CD4-positive, CD25-positive, alpha-beta regulatory T cell (primary cell): ENCODE measurements at places on chromosomes 6 and 20. TPM values are rescaled to one million over a fixed set of nuclear protein-coding genes. Genes with fewer than 3 reads are reported as not detected.

DNA sequence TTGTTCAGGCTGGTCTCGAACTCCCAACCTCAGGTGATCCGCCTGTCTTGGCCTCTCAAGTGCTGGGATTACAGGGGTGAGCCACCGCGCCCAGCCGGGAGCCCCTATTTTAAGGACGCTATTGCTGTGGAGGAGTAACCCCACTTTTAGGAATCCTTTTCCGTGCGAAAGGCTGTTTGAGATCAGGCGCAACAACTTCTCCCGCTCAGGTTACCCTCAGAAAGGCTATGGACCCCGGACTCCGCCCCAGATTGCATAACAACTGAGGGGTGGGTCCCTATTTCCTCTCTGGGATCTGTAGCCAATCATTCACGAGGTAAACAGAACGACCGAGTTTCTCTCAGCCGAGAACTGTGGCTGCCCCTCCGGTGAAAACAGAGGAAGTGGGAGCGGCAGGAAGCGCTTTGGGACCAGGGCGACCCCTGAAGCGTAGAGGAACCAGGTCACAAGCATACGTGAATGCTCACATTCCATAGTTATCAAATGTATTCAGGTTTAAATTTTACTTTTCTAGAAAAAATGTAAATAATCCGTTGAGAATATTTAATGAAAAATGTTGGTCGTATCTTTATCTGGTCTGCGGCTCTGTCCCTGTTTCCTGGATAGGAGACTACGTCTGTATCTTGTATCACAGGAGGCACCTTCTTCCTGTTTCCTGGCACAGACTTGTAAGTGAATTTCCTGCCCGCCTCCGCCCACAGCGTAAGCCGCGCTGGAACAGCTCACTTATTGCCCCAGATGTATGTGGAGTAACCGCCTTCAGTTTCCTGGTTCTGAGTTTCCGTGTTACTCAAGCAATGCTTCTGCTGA, 26.8 kb downstream of the HLA-E start:
- H3K4me3 ChIP-seq: peak overlapping the region; percentile 80
- peaks cover 34% of the 10 kb centered on the region for H3K4me1 ChIP-seq
- no peaks in the 10 kb centered on the region for H3K27me3 ChIP-seq
- DNase-seq: peak; percentile 84
- peak overlapping the region; percentile 97 for H3K27ac ChIP-seq

- H3K4me3 ChIP-seq: no peak overlapping the region
- H3K4me1 ChIP-seq: no peaks in the 10 kb centered on the region
- H3K27me3 ChIP-seq: peaks cover 7% of the 10 kb centered on the region
- no peak for DNase-seq
- H3K27ac ChIP-seq: no peak overlapping the region
These were observed 1.9 kb upstream of the NKAIN4 start for GRCh38 chr20:63255931-63256704.

HCK gene
- not detected for total RNA-seq

- H3K27me3 ChIP-seq: no peaks in the 10 kb centered on the region
- H3K4me3 ChIP-seq: no peak overlapping the region
- H3K36me3 ChIP-seq: no peaks in the 10 kb centered on the region
- H3K4me1 ChIP-seq: no peaks in the 10 kb centered on the region
- DNase-seq: no peak
These were observed 33.5 kb downstream of the PLG start for GRCh38 chr6:160735523-160735922.

C6orf163 gene
- 2.1 TPM for total RNA-seq

- no peak for DNase-seq
- no peaks in the 10 kb centered on the region for H3K36me3 ChIP-seq
- H3K4me1 ChIP-seq: no peaks in the 10 kb centered on the region
- H3K27ac ChIP-seq: no peak overlapping the region
- no peak overlapping the region for H3K4me3 ChIP-seq
These were observed 5.9 kb downstream of the TGM6 start for GRCh38 chr20:2386516-2387179.

GRCh38 chr6:17291778-17292177, 10.6 kb downstream of the RBM24 start:
- H3K4me1 ChIP-seq: no peaks in the 10 kb centered on the region
- no peak overlapping the region for H3K4me3 ChIP-seq
- no peaks in the 10 kb centered on the region for H3K36me3 ChIP-seq
- H3K27ac ChIP-seq: no peak overlapping the region

DNA sequence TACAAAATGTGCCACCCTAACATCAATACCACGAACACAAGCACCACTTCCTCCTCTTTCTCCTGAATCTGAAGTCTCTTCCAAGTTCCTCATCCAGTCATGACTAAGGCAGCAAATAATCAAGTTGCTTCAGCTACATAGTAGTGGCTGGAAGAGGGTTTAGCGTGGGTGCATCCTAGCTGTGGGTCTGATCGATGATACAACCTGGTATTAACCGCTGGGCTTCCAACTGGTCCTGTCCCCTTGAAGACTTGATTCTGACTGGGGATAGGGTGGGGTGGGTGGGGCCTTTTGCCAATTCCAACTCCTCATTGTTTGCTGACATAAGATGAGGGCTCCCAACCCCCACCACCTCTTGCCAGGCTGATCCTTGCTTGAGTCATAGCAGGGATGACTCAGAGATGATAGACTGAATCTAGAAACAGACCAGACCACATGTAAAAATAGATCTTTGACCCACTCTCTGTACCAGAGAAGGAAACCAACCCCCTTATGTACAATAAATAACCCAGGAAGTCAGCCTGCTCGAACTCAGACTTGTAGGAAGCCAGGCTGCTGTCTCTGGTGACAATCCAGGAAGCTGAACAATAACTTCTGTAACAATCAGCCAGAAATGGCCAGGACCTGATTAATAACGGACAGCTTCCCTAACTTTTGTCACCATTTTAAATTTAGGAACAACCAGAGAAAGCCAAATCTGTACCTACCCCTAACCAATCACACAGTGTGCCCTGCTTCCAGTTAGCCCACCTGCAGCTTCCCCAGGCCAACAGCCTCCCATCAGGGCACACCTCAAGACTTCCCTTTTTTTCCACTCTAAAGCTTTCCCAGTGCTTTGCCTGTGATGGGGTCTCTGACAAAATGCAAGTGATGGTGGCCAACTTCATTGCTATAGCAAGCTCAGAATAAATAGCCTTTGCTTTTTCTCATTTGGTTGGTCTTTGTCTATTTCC, 68.9 kb upstream of the FAM184A start:
- H3K4me3 ChIP-seq: no peak overlapping the region
- no peak overlapping the region for H3K27ac ChIP-seq
- no peak for DNase-seq
- H3K4me1 ChIP-seq: peaks cover 10% of the 10 kb centered on the region
- H3K27me3 ChIP-seq: no peaks in the 10 kb centered on the region

CTAGE9 gene
- total RNA-seq: not detected

MDFI gene
- total RNA-seq: not detected

KPNA5 gene
- 28.4 TPM for total RNA-seq

CITED2 gene
- total RNA-seq: 151 TPM

SIRPD gene
- not detected for total RNA-seq

DNA sequence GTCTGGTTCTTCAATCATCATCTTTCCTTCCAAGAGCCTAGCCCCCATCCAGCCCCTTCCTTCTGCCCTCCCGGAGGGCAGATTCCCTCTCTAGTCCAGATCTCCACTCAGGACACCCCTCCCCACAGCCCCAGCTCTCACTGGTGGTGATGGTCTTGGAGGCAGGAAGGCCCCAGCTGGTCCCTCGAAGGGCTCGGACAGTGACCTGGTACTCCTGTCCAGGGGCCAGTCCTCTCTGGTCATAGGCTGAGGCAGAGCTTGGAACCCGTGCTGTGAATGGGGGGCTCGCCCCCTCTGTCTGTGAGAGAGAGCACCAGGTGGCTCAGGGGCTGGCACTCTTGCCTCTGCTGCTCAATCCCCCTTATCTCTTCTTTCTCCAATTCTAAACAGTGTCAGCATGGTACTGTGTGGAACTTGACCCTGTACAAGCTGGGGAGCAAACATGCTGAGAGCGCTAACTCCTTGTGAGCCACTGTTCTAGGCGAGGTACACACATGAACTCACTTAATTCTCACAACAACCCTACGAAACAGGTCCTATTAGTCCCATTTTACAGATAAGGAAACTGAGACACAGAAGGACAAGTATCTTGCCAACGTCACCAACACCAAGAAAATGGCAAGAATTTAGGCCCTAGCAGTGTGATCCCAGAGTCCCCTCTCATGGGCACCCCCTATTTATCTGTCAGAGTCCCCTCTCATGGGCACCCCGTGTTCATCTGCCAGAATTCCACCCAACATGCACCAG, 19.9 kb downstream of the TNXB start:
- H3K27me3 ChIP-seq: peaks cover 4% of the 10 kb centered on the region
- peaks cover 4% of the 10 kb centered on the region for H3K4me1 ChIP-seq
- no peaks in the 10 kb centered on the region for H3K36me3 ChIP-seq
- no peak overlapping the region for H3K27ac ChIP-seq
- H3K4me3 ChIP-seq: no peak overlapping the region

MCCD1 gene
- not detected for total RNA-seq

TRIM15 gene
- not detected for total RNA-seq

GRCh38 chr6:156977527-156978291, 200.5 kb downstream of the ARID1B start:
- no peaks in the 10 kb centered on the region for H3K36me3 ChIP-seq
- H3K27ac ChIP-seq: no peak overlapping the region
- H3K4me1 ChIP-seq: peaks cover 27% of the 10 kb centered on the region

GRCh38 chr20:56839786-56840185, 210.7 kb downstream of the TFAP2C start:
- no peak for DNase-seq
- H3K36me3 ChIP-seq: no peaks in the 10 kb centered on the region
- no peak overlapping the region for H3K27ac ChIP-seq
- H3K4me1 ChIP-seq: no peaks in the 10 kb centered on the region
